ENCODE measurements at places on chromosomes 5 and 9.

DNA sequence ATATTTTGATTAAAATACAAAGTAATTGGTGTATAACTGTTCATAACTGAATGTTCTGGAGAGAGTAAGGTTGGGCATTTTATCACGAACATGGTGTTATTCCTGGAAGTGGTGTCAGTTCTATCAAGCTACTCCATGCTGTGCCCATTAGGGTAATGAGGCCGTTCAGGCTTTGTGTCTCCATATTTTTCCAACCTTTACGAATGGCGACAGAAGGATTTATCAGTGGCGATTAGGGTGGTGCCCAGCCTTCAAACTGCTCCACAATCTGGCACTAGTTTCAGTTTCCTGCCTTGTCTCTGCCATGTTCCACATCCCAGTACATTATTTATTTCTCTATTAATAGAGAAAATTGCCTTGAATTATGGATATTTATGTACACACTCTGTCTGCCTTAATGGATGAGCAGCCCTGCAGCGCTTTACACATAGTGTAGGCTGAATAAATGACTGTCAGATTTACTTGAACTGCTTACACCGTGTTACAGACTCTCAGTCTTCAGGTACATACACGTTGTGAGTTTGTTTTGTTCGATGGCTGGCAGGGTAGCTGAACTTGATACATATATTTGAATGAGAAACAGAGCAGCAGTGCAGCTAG lies 23.9 kb upstream of the TMC1 start:
- DNase-seq, result no peak

GRCh38 chr9:136273244-136273865 lies 27.7 kb upstream of the QSOX2 start:
- no peak for DNase-seq

GRCh38 chr5:172115541-172115982 lies 72.5 kb downstream of the STK10 start:
- peak; percentile 35 for DNase-seq

- peak; percentile 73 for DNase-seq
Measured at GRCh38 chr9:93058355-93059010, at the start of gene SUSD3. TSS of gene SUSD3 (plus strand) at chr9:93058701. CDS start at chr9:93058743, 42 bp downstream.

DNA sequence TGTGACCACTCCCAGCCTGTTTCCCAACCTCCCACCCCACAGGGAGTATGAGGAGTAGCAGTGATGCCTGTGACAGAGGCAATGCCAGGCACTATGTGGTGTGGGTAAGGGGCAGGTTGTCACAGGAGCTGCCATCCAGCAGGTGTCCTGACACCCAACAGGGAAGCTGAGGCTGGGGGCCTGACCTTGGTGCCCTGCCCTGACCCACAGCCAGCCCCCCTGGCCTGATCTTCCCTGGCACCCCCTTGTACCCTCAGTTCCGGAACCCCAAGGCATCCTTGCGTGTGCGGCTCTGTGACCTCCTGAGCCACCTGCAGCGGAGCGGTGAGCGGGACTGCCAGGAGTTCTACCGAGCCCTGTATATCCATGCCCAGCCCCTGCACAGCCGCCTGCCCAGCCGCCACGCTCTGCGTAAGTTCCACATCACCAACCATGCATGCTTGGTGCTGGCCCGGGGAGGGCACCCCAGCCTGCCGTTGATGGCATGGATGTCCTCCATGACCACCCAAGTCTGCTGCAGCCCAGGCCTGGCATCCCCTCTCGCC lies 14.4 kb downstream of the CARD19 start:
- DNase-seq, result peak; percentile 0

GRCh38 chr5:6829150-6829784 lies 116.0 kb downstream of the TENT4A start:
- DNase-seq, result no peak

DNA sequence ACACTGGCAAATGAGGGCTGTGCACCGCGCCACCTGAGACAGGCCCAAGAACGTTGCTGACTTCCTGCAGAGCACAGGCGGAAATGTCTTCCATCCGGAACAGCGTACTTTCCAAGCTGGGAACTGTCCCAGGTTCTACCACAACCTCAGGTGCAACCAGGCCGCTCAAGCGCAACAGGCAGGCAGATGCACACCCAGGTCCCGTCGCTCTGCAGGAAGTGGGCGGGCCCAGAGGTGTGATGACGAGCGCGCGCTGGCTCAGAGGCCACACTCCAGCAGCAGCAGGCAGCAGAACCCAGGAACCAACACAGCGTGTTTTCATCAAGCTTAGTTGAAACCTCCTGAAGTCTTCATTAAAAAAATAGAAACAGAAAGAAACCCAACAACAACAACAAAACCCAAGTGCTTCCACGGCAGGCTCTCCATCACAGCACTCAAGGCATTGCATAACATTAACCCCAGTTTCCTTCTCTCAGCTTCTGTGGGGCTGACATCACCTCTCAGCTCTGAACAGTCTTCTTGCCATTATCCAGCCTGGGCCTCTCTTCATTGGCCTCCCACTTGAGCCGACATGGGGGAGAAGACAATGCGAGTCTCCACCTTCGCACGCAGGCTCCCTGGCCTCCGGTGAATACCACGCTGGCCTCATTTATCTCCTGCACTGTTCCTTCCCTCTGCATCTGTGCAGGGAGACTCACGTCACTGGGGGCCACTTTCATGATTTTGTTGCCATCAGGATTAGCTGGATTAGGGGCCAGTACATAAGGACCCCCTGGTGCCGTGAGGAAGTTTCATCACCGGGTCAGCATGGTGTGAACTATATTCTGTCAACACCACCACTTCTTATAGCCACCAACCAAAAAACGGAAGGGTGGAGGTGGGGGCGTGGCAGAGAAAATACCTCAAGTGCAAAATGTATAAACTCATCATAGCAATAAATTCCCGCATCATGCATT lies 22.1 kb downstream of the PTCH1 start:
- DNase-seq, result peak; percentile 84

DNA sequence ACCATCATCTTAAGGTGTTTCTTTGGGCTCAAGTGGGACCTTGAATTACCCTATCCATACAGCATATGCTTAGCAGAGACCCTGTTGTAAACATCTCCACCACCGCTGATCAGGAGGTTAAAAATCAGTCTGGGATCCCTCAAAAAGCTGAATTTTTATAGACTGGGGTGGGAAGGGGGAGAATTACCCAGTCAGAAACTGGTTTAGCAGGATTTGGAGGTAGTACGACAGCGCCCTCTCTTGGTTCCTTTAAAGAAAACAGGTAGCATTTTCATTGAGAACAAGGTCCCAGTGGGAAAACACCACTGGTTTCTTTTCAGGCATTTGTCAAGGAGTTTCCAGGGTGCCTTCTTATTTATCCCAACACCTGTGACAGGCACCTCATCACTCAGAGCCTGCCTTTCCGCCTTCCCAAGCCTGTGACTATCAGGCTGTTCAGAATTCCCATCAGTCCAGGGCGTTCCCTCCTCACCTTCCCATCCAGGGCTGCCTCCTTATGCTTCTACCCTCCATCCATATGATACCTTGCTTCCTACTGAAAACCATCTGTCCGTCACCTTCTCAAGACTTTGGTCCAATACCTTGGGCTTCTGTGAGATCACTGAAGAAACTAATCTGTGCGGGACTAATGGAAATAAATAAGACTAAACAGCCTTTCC lies 203.8 kb upstream of the RAI14 start:
- DNase-seq, result no peak

GRCh38 chr5:147344861-147345260 lies 110.0 kb downstream of the STK32A start:
- no peak for DNase-seq

GRCh38 chr9:121984726-121985402 lies 108.2 kb downstream of the TTLL11 start:
- no peak for DNase-seq

GRCh38 chr5:35877655-35878054 lies 21.0 kb downstream of the IL7R start:
- DNase-seq, result no peak

- no peak for DNase-seq
Measured at GRCh38 chr5:10445352-10445751, 3.7 kb downstream of the ROPN1L start.

DNA sequence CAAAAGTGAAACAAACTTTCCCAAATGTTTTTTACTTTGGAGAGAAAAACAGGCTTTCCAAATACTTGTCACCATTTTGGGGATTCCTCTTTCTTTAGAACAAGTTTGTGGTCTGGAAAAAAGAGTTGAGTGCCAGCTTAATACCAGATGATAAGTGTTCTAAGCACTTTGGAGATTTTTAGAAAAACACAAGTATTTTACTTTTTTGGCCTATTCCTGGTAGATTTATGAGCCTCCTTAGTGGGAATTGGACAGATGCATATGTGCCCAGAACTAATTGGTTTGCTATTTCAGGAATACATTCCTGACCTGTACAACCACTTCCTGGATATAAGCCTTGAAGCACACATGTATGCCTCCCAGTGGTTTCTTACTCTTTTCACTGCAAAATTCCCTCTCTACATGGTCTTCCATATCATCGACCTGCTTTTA lies 40.5 kb downstream of the GPR21 start:
- no peak for DNase-seq

DNA sequence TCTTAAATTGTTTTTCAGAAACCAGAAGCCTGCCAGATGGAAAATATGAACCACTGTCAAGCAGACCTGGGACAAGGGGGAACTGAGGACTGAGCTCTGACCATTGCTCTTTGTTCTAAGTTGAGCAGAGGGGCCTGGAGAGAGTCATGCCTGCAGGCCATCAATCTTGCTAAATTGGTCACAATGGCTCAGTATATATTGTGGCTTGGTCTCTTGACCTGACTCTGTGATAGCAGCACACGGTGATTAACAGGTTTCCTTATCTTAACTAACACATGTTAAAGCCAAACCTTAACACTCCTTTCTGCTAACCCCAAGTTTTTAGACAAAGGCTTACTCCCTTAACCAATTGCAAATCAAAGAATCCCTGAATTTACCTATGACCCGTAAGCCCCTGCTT lies 1281.2 kb upstream of the NUDT12 start:
- no peak for DNase-seq

DNA sequence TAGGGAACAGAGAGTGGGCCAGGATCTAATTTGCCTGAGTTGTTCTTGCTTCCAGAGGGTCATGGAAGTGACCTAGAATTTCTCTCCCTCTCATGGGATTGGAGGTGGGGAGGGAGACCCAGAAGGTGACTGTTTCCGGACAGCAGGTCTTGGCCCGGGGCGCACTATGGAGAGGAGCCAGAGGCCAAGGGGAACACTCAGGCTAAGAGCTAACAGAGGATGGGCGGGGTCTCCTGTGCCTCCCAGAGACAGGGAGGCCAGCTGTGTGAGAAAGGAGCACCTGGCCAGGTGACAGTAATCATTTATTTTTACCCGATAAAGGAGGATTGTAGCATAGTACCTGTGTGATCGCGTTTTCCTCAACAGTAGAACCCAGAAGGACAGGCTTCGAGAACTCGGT lies 50.9 kb upstream of the ANKH start:
- DNase-seq, result no peak

DNA sequence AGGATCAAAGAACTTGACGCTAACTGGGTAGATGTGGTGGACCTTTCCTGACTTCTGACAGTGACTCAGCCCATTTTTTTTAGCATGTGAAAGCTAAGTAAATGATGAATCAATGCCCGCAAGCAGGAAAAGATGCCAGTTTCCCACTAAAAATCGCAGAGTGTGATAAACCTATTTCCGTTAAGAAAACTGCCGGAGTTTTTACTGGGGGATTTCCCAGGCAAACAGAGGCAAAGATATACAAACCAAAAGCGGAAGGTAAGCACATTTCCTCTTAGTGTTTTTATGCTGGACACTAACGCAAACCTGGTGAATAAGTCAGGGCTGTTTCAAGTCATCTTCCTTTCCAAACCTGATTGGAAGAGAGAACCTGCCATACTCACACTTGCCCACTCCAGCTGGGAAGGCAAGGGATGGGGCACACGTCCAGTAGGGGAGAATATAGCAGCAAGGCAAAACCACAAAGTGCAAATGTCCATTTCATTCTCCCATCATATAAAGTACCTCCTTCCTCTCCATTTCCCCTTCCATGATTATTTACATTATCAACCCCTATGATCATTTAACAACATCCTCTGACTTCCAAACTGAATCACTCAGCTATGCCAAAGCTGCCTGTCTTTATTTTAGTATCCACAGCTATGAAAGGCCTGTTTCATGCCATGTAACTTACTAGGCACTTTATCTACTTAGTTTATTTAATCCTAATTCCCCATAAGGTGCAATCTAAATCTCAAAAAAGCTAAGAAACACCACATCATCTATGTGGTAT lies 349.7 kb upstream of the RFX3 start:
- DNase-seq, result no peak

DNA sequence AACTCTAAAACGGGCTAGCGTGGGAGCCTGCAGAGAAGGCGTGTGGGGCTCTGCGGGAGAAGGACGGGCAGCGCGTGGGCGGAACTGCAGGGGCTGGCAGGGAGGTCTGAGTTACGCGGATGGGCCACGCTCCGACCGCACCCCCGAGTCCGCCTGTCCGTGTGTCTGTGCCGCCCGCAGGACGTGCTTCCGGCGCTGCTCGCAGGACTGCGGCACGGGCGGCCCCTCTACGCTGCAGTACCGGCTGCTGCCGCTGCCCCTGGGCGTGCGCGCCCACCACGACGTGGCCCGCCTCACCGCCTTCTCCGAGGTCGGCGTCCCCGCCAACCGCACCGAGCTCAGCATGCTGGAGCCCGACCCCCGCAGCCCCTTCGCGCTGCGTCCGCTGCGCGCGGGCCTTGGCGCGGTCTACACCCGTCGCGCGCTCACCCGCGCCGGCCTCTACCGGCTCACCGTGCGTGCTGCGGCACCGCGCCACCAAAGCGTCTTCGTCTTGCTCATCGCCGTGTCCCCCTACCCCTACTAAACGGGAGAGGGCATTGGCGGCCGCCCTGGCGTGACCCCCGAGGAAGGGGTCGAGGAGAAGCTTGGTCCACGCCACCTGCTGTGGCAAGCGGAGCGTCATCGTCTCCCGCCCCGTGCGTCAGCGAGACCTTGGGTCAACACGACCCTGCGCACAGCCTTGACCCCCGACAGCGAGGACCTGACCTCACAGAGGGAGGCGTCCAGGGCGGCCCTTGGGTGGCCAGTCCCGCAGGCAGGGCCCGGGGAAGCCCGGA lies 11.4 kb upstream of the ASS1 start:
- no peak for DNase-seq

DNA sequence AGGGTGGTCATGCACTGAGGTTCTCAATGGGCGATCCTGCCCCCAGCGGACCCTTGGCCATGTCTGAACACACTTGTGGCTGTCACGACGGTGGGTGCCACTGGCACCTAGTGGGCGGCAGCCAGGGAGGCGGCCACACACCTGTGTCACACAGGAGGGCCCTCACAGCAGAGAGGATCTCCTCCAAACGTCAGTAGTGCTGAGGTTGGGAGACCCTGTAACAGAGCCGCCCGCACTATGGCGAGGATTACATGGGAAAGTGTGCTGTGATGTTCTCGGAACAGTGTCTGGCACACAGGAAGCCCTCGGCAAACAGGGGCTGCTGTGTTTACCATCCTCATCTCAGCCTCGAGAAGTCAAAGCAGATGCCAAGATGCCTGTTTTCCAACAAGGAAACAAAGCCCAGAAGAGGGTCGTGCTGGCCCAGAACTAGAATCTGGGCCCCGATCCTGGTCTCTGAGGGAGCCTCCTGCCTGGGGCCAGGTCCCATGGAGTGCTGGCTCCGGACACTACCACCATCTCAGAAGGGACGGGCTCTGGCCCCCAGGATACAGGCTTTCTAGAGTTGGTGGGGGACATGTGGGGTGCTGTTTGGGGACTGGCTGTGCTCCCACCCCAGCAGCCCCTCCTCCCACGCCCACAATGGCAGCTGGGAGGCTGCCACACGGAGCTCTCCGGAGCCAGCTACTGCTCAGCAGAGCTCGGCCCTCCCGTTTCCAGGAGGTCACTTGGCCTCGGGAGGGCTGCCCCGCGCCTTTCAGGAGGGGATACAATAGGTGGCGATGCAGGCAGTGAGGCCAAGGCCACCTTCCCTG lies 48.2 kb downstream of the DBH start:
- no peak for DNase-seq
